ENCODE measurements at places on chromosomes 7 and 10. TPM values are rescaled to one million over a fixed set of nuclear protein-coding genes. Genes with fewer than 3 reads are reported as not detected.

Gene CYP2W1
- total RNA-seq, result not detected

Gene GIMAP5
- 3.7 TPM for total RNA-seq

Gene CTTNBP2
- 25.4 TPM for total RNA-seq

Gene PNLIPRP2
- not detected for total RNA-seq

Gene SKIDA1
- total RNA-seq, result 6.9 TPM

Gene GNAT3
- total RNA-seq, result not detected

All from diencephalon (tissue), 1 donor.